Mucosa of descending colon (tissue), 3 donors: ENCODE measurements at places on chromosomes 11 and 22. TPM values are rescaled to one million over a fixed set of nuclear protein-coding genes. Genes with fewer than 3 reads are reported as not detected.
A peak's percentile ranks its signal among the peaks of the same experiment; 100 is the strongest.

GRCh38 chr11:125902277-125902926 lies 604 bp downstream of the PUS3 start:
- DNase-seq, result no peak

DNA sequence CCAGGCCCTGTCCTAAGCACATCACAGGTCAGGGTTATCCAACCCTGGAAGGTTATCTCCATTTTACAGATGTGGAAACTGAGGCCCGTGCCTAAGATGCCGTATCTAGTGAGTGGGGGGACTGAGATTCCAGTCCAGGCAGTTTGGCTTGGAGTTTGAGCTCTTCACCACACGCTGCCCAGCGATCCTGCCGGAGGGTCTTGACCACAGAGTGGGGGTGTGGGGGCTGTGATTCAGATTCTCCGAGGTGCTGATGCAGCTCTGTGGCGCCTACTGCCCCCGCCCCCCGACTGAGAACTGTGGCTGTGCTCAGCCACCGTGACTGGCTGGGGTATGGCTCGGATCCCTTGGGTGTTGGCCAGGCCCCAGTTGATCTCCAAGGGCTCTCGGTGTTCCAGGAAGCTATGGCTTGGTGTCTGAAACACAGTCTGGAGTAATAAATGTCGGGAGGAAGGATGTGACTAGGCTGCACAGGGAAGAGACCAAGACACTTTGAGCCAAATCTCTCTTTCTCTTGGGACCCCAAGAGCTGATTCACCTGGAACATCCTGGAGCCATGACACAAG lies 60.6 kb upstream of the RASD2 start:
- peak; percentile 51 for DNase-seq

DNA sequence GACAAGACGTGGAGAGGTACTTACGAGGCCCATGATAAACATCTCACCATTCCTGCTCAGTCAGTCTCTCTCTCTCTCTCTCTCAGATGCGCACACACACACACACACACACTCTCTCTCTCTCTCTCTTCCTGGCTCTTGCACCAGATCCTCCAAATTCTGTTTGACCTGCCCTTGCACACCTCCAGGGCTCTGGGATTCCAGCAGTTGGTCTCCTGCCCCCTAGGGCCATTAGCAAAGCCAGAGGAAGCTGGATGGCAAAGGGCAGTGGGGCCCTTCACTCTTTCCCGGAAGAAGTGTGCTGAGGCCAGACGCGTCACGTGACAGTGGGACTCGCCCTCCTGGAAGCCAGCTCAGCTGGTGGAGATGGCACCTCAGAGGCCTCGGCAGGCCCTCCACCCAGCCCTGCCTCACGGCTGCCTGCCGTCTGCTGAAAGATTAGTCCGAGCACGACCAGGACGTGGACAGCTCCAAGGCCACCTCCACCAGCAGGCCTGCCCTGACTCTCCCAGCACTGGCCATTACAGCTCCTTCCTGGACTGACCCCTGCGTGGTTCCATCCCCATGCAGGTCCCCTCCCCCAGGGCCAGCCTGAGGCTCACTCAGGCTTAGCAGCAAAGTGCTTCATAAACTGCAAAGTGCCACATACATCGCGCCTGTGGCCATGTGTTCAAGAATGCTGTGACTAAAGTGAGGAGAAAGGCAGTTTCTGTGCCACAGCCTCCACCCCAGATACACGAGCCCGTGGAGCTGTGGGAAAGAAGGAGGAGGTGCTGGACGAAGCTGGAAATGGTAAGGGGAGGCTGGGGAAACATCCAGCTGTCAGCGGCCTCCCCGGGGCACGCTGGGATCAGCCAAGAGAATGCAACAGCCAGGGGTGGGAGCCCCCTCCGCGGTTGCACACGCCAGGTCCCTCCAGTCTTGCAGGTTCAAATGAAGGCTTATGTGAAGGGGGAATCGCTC lies 3.7 kb downstream of the PDGFB start:
- DNase-seq, result peak; percentile 81

GRCh38 chr11:19725379-19726079 lies 12.9 kb downstream of the NAV2 start:
- DNase-seq, result no peak

- DNase-seq, result peak; percentile 36
Measured at GRCh38 chr11:77223797-77224196, 77.7 kb downstream of the GDPD4 start.

DNA sequence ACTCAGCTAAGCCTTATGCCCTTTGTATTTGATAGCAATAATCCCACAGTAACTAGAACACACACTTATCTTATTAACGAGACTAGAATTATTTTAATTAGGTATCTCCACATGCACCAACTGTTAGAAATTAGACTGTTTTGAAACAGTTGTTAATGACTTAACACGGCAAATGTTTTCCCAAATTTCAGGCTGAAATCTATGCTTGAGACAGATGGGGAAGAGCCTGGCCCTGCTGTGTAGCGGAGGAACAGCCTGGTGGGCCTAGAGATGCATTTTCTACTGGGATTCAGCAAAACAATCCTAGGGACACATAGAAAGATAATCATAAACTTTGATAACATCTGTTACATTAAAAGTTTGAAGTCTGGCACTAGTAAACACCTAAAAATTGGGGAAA lies 273.4 kb downstream of the TTC28 start:
- no peak for DNase-seq

- DNase-seq, result no peak
Measured at GRCh38 chr22:45329530-45329936, 19.8 kb downstream of the FAM118A start.

DNA sequence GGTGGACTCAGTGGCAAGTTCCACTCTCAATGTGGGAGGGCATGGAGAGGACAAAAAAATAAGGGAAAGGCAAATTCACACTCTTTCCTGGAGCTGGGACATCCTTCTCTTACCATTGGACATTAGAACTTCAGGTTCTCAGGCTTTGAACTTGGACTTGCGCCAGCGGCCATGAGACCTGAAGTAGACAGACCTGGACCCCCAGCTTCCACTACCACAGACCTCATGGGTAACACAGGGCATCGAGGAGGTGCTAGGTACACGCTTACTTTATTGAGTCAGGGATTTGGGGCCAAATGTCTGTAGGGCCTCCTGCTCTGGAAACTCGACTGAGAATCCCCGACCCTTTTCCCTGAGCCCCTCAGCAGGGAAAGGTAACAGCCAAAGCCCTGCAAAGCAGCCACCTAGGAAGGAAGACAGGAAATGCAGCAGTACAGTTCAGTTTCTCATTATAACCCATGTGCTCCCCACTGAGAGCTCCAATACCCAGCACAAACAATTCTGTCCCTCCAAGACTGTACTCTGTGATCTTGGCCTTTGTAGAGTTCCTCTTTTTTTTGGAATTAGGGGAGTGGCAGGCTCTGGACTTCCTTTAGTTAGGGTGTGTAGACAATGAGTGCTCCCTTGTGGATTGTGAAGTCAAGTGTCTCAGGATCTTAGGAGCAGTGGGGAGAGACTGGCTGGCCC lies 5.7 kb downstream of the CHRNA10 start:
- no peak for DNase-seq

DNA sequence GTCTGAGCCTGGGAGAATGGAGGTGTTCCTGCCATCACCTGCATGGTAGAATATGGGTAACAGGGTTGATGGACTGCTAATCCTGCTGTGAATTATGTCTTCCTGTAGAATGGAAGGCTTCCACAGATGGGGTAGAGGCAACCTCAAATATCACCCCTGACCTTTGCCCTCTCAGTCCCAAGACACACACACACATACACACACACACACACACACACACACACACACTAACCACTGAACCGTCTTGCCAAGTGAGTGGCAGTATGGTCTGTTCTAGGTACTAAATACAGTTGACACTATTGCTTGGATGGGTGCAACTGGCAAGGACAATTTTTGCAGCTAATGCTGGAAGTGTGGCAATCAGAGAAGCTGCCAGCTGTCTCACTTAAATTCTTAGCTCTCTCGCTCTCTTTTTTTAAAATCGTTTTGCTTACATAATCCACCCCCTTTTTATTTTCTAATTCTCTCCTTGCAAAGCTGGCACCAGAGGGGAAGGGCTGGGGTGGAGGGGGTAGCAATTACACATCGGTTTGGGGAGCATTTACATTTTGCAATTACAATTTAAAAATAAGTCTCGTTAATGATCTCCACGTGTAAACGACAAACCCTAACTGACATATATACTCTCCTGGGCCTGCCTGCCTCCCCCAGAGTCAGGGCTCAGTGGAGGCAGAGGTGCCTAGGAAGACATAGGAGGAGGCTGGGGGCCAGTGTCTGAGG lies 162.6 kb downstream of the FEZ1 start:
- no peak for DNase-seq

DNA sequence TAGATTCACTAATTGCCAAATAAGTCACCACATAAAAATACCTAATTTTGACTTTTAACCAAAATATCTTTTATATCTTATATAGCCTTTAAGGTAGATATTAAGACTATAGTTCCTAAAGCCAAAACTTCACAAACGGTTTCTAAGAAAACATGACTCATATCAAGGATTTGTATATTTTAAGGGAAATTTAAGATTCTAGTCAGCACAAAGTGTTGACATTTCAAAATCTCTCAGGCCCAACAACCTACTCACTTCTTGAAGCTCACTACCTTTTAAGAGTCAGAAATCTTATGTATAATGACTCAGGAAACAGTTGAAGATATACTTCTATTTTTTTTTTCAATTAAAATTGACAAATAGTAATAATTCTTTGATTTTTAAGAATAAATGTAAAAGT lies 221.9 kb downstream of the SBF2 start:
- no peak for DNase-seq

GRCh38 chr22:43217285-43218030 lies 30.5 kb upstream of the TTLL12 start:
- no peak for DNase-seq

- no peak for DNase-seq
Measured at GRCh38 chr22:44807232-44807631, 54.9 kb downstream of the ARHGAP8 start.

GRCh38 chr11:71397961-71398360 lies 50.2 kb downstream of the DHCR7 start:
- no peak for DNase-seq

DNA sequence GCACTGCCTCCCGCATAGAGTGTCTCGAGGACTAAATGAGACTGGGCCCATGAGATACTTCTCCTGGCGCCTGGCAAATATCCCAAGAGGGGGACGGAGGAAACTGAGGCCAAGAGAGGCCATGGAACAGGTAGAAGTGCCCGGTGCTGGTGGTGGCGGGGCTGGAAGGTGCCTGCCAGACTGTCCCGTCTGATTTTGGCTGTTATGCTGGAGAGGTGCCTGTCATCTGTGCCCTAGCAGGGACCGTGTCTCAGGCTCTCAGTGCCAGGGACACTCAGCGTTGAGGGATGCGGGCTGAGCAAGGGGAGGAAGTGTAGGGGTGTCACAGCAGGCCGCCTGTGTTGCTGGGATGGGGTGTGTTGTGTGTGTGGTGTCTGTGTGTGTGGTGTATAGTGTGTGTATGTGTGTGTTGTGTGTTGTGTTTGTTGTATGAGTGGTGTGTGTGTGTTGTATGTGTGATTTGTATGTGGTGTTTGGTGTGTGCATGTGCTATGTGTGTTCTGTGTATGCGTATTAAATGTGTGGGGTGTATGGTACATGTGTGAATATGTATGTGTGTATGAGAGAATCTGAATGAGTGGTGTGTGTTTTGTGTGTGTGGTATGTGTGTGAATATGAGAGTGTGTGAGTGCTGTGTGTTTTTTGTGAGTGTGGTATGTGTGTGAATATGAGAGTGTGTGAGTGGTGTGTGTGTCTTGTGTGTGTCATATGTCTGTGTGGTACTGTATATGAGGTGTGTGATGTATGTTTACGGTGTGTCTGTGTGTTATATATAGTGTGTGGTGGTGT lies 21.3 kb upstream of the SHISAL1 start:
- DNase-seq, result no peak

DNA sequence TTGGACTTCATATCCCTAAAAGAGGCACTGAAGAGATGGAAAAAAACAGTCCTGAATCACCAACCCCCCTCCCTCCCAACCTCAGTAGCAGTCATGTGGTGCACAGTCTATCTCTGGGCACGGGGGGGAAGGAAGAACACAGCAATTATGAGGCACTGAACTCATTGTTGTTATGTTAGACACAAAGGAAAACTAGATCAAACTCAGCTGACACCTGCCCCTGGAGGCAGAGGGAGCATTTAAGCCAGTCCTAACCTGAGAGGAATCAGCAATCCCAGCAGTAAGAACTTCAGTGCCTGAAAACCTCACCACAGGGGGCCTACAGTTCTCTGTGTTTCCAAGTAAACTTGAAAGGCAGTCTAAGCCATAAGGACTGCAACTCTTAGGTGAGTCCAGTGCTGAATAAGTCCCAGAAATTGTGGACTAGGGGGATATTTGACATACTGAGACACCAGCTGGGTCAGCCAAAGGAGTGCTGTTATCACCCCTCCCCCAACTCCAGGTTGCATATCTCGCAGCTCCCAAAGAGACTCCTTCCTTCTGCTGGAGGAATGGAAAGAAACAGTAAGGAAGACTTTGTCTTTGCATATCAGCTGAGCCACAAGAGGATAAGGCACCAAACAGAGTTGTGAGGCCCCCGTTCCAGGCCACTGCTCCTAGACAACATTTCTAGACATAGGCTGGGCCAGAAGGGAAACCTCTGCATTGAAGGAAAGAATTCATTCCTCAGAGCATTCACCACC lies 72.5 kb downstream of the GLYATL1 start:
- no peak for DNase-seq

- no peak for DNase-seq
Measured at GRCh38 chr11:14418801-14419417, 59.9 kb upstream of the RRAS2 start.

- no peak for DNase-seq
Measured at GRCh38 chr22:29954203-29954855, 71.4 kb downstream of the MTMR3 start.

- DNase-seq, result no peak
Measured at GRCh38 chr11:9962722-9963121, 298.8 kb downstream of the SWAP70 start.

DNA sequence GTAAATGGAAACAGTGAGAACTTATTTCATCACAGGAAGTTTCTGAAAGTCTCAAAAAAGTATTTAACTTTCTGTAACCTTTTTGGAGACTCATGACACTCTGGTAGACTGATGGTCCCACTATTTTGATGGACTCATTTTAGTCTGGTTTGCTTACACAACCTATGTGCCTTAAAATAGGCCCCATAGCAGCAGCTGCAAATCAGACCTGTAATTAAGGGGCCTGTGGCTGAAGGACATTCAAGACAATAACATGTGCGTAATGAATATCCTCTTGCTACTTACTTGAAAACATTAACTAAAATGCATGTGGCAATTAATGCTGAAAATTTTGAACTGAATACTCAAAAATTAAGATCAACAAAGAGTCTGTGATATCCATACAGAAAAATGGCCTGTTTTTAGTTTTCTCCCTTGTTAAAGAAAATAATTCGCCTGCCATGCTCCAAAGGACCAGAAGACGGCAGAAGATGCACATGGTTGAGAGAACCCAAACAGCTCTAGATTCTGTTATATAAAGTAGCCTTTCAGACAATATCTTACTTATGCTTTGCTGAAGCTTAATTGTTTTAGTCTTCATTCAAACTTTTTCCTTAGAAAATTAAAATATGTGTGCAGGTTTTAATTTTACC lies 568.5 kb downstream of the KCNA4 start:
- no peak for DNase-seq

- DNase-seq, result no peak
Measured at GRCh38 chr11:116813781-116814471, 9.2 kb downstream of the APOA4 start.

GRCh38 chr22:19353363-19354131 lies 62.0 kb upstream of the CLTCL1 start:
- DNase-seq, result no peak

OR51B4 gene
- total RNA-seq, result not detected

CHRM1 gene
- 0.96 TPM for total RNA-seq

MPZL2 gene
- total RNA-seq, result 34.4 TPM

OR10V1 gene
- not detected for total RNA-seq

FXYD2 gene
- total RNA-seq, result 1.2 TPM

TSGA10IP gene
- total RNA-seq, result not detected

RBFOX2 gene
- 141 TPM for total RNA-seq

CRYAB gene
- total RNA-seq, result 331 TPM

MN1 gene
- 1.8 TPM for total RNA-seq

MS4A6E gene
- not detected for total RNA-seq
